ENCODE measurements at places on chromosomes 6 and 20.

GRCh38 chr6:46832816-46833215 is 39.6 kb downstream of the MEP1A start:
- DNase-seq = no peak
- H3K27me3 ChIP-seq = peaks cover 4% of the 10 kb centered on the region
- no peak overlapping the region for H3K27ac ChIP-seq
- no peak overlapping the region for H3K4me3 ChIP-seq

- H3K4me3 ChIP-seq = no peak overlapping the region
- no peak for DNase-seq
- no peak overlapping the region for H3K27ac ChIP-seq
- no peaks in the 10 kb centered on the region for H3K27me3 ChIP-seq
- no peaks in the 10 kb centered on the region for H3K4me1 ChIP-seq
Observed at GRCh38 chr6:475314-475713, 83.8 kb downstream of the IRF4 start.

GRCh38 chr6:5205035-5205507 is 55.7 kb downstream of the LYRM4 start:
- H3K4me1 ChIP-seq = peaks cover 27% of the 10 kb centered on the region
- H3K27me3 ChIP-seq = no peaks in the 10 kb centered on the region
- DNase-seq = peak; percentile 76
- H3K4me3 ChIP-seq = no peak overlapping the region
- H3K36me3 ChIP-seq = no peaks in the 10 kb centered on the region

GRCh38 chr20:49521356-49521755 is 38.9 kb upstream of the KCNB1 start:
- no peak overlapping the region for H3K4me3 ChIP-seq
- H3K4me1 ChIP-seq = no peaks in the 10 kb centered on the region
- H3K27ac ChIP-seq = no peak overlapping the region
- H3K36me3 ChIP-seq = no peaks in the 10 kb centered on the region
- peaks cover 3% of the 10 kb centered on the region for H3K27me3 ChIP-seq

GRCh38 chr6:105875974-105876640 is 210.0 kb upstream of the PRDM1 start:
- no peaks in the 10 kb centered on the region for H3K36me3 ChIP-seq
- no peak overlapping the region for H3K27ac ChIP-seq
- no peak overlapping the region for H3K4me3 ChIP-seq
- H3K27me3 ChIP-seq = no peaks in the 10 kb centered on the region

- H3K36me3 ChIP-seq = no peaks in the 10 kb centered on the region
- no peak overlapping the region for H3K4me3 ChIP-seq
- H3K27me3 ChIP-seq = peaks cover 4% of the 10 kb centered on the region
- no peaks in the 10 kb centered on the region for H3K4me1 ChIP-seq
Observed at GRCh38 chr20:4329232-4329631, 313.9 kb upstream of the RNF24 start.

GRCh38 chr6:51398064-51398705 is 579.5 kb downstream of the TFAP2B start:
- no peaks in the 10 kb centered on the region for H3K27me3 ChIP-seq
- H3K27ac ChIP-seq = no peak overlapping the region
- H3K4me1 ChIP-seq = no peaks in the 10 kb centered on the region
- DNase-seq = no peak
- no peak overlapping the region for H3K4me3 ChIP-seq

GRCh38 chr20:18609741-18610140 is 21.9 kb downstream of the DTD1 start:
- H3K27me3 ChIP-seq = no peaks in the 10 kb centered on the region
- H3K4me3 ChIP-seq = no peak overlapping the region
- no peak overlapping the region for H3K27ac ChIP-seq

DNA sequence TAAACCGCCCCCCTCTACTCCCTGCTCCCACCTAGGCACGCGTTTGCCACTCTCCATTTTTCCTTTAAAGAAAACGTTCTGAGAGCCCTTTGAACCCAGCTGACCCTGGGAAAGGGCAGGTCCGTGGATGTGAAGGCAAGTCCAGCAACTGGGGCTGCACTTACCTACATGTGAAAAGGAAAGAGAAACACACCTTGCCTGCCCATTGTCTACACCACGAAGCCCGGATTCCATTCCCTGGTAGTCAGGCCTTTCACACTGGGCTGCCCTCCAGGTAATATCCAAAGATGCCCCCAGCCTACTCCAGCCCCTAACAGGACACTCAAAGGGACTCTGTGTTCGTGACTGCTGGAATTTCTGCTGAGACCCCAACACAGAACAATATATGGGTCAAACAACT is 94.4 kb downstream of the CD83 start:
- H3K27ac ChIP-seq = no peak overlapping the region
- H3K36me3 ChIP-seq = no peaks in the 10 kb centered on the region
- peaks cover 9% of the 10 kb centered on the region for H3K27me3 ChIP-seq
- no peak overlapping the region for H3K4me3 ChIP-seq
- DNase-seq = no peak
- H3K4me1 ChIP-seq = no peaks in the 10 kb centered on the region

DNA sequence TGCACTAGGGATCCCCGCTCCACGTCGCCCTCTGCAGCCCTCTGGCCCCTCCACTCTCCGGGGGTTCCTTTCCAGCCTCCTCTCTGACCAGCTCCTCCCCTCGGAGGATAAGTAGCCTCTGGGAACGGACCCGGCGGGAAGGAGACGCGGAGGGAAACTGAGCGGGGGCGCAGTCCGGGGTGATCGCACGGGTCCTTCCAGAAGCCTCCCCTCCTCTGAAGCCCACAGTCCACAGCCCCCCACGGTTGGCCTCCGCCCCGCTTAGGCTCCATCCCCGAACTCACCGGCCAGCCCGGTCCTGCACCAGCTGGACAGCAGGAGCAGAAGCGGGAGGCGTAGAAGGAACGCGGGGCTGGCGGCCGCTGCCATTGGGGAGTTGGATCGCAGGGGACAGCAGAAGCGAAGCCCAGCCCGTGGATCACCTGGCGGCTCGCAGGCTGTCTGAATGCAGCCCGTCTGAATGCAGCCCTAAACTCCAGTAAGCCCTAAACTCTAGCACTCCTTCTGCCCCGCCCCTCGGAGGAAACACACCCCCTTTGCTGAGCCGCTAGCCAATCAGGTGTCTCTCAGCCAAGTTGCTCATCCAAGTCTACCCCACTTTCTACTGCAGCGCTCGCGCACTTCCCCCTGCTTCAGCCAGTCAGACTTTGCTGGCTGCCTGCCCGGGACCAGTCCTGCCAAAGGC is at the start of gene RAET1G:
Gene RAET1G, minus strand, starts transcription at position 480 of the 685 bp plus-strand sequence. Its CDS starts 111 bp downstream, at position 369.
- H3K4me3 ChIP-seq = peak within 1 kb of the TSS; percentile 9
- H3K36me3 ChIP-seq = no peaks in the 10 kb centered on the region
- H3K27me3 ChIP-seq = peaks cover 11% of the 10 kb centered on the region
- H3K4me1 ChIP-seq = peaks cover 4% of the 10 kb centered on the region
- H3K27ac ChIP-seq = no peak within 1 kb of the TSS
- DNase-seq = peak; percentile 94

GRCh38 chr6:108102965-108103364 is 28.4 kb upstream of the OSTM1 start:
- H3K36me3 ChIP-seq = no peaks in the 10 kb centered on the region
- no peak overlapping the region for H3K4me3 ChIP-seq
- H3K4me1 ChIP-seq = no peaks in the 10 kb centered on the region

GRCh38 chr6:101818051-101818450 is 424.5 kb downstream of the GRIK2 start:
- no peaks in the 10 kb centered on the region for H3K27me3 ChIP-seq
- H3K27ac ChIP-seq = no peak overlapping the region
- no peak overlapping the region for H3K4me3 ChIP-seq
- no peak for DNase-seq
- H3K36me3 ChIP-seq = no peaks in the 10 kb centered on the region
- no peaks in the 10 kb centered on the region for H3K4me1 ChIP-seq

- H3K4me3 ChIP-seq = no peak overlapping the region
- no peak for DNase-seq
- no peaks in the 10 kb centered on the region for H3K27me3 ChIP-seq
- no peak overlapping the region for H3K27ac ChIP-seq
Observed at GRCh38 chr6:108697561-108698161, 136.9 kb downstream of the FOXO3 start.

GRCh38 chr20:44800391-44801046 is 9.8 kb downstream of the RIMS4 start:
- H3K4me1 ChIP-seq = no peaks in the 10 kb centered on the region
- DNase-seq = no peak
- H3K4me3 ChIP-seq = no peak overlapping the region
- H3K36me3 ChIP-seq = no peaks in the 10 kb centered on the region
- no peak overlapping the region for H3K27ac ChIP-seq

DNA sequence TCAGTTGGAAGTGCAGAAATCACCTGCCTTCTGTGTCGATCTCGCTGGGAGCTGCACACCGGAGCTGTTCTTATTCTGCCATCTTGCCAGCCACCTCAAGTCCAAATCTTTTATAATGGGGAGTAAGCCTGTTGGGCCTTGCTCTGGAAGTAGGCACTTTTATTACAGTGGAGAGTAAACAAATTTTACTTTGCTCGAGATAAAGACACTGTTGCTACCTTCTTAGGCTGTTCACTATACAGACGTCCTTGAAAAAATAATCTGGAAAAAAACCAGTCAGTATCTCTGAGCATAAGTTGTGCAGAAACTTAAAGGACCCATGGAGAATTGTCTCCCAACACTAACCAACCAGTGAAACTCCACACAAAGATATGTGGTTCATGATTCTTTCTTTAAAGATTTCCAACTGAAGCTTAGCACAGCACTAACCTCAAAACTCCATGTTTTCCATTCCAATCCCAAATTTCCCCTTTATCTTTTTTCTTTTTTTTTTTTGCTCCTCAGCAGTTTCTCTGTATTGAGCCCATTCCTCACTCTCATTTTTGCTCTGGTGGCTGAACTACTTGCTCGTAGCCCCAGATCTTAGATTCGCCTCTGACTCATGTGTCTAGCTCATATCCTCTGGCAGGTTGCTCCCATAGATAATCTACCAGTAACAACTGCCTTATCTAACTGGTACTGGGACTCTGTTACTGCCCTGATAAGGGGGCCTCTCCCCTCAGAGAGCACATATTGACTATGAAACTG is 34.3 kb upstream of the COL9A1 start:
- DNase-seq = no peak
- H3K4me1 ChIP-seq = no peaks in the 10 kb centered on the region
- H3K27ac ChIP-seq = no peak overlapping the region
- H3K36me3 ChIP-seq = no peaks in the 10 kb centered on the region

GRCh38 chr6:40295251-40295950 is 291.8 kb downstream of the LRFN2 start:
- H3K27ac ChIP-seq = no peak overlapping the region
- no peaks in the 10 kb centered on the region for H3K4me1 ChIP-seq
- H3K4me3 ChIP-seq = no peak overlapping the region

DNA sequence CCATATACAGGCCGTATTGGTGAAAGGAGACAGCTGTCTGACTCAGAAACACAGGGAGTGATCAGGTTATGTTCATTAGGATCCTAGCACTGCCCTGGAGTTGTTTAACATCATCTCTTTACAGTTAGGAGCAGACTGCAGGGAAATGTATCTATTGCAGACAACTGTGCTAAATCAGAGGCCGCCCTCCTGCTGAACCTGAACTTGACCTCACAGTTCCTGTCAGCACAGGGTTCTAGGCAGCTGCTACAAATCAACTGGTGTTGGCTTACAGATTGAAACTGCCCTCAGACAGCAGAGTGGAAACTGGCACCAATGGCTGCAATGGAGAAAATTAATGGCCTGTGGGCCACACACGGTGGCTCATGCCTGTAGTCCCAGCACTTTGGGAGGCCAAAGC is 3.7 kb upstream of the RPP40 start:
- H3K4me1 ChIP-seq = peaks cover 10% of the 10 kb centered on the region
- no peak overlapping the region for H3K27ac ChIP-seq
- no peaks in the 10 kb centered on the region for H3K27me3 ChIP-seq
- no peaks in the 10 kb centered on the region for H3K36me3 ChIP-seq
- DNase-seq = no peak
- no peak overlapping the region for H3K4me3 ChIP-seq

- no peak for DNase-seq
- H3K36me3 ChIP-seq = no peaks in the 10 kb centered on the region
- H3K4me3 ChIP-seq = no peak overlapping the region
- H3K27me3 ChIP-seq = no peaks in the 10 kb centered on the region
Observed at GRCh38 chr20:29762620-29763019, 1494.8 kb upstream of the DEFB115 start.

DNA sequence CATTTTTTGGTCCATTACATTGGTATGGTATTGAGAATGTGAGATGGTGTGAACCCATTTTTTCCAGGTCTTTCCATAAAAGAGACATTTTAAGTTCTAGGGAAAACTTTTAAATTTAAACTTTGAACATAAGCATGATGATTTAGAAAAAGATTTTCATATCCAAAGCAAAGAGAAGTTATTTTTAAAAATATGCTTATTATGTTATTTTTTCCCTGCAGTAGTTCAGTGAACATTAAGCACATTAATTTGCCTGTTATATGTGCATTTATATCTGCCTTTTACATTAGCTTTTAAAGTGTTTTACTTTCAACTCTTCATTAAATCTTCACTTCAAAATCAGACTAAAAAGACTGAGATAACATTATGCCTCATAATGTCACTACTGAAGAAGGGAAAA is 116.7 kb downstream of the AHI1 start:
- H3K4me3 ChIP-seq = no peak overlapping the region
- DNase-seq = no peak
- H3K36me3 ChIP-seq = no peaks in the 10 kb centered on the region
- no peaks in the 10 kb centered on the region for H3K4me1 ChIP-seq
- H3K27ac ChIP-seq = no peak overlapping the region

DNA sequence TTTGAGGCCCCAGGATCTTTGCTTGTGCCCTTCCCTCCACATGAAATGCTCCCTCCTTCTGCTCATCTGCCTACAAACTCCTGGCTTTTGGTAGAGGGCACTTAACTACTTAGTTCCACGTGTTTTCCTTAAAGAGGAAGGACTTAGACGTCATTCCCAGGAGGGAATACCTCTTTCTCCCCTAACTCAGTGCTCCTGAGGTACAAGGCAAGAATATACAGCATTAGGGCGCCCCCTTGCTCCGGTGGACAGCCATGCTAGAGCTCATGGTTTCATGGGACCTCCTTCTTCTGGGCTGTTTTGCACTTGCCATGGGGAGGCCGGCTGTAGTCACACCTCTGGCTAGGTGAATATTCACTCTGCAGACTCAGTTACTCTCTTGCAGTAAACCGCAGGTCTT is 93.8 kb upstream of the LY86 start:
- no peaks in the 10 kb centered on the region for H3K27me3 ChIP-seq
- H3K27ac ChIP-seq = no peak overlapping the region
- DNase-seq = no peak
- H3K36me3 ChIP-seq = no peaks in the 10 kb centered on the region
- H3K4me3 ChIP-seq = no peak overlapping the region
- H3K4me1 ChIP-seq = no peaks in the 10 kb centered on the region

GRCh38 chr20:57438552-57438951 is 47.4 kb downstream of the RBM38 start:
- H3K4me1 ChIP-seq = no peaks in the 10 kb centered on the region
- no peak overlapping the region for H3K4me3 ChIP-seq
- no peaks in the 10 kb centered on the region for H3K36me3 ChIP-seq
- H3K27me3 ChIP-seq = peaks cover 8% of the 10 kb centered on the region
- H3K27ac ChIP-seq = no peak overlapping the region

DNA sequence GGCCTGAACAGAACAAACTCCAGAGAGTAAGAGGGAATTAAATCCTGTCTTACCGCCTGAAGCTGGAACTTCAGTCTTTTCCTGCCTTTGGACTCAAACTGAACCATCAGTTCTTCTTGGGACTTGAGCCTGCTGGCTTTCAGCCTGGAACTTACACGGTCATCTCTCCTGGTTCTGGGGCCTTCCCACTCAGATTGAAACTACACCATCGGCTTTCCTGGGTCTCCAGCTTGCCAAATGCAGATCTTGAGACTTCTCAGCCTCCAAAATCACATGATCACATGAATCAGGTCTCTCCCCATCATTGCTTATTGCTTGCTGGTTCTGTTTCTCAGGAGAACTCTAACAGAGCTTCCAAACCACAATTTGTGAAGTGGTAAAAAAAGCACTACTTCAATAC is 276.3 kb downstream of the KIF16B start:
- H3K27ac ChIP-seq = no peak overlapping the region
- no peaks in the 10 kb centered on the region for H3K4me1 ChIP-seq
- no peak overlapping the region for H3K4me3 ChIP-seq
